ENCODE measurements at places on chromosomes 11 and 22.

- DNase-seq = no peak
Observed at GRCh38 chr11:117579161-117579560, 217.9 kb downstream of the DSCAML1 start.

DNA sequence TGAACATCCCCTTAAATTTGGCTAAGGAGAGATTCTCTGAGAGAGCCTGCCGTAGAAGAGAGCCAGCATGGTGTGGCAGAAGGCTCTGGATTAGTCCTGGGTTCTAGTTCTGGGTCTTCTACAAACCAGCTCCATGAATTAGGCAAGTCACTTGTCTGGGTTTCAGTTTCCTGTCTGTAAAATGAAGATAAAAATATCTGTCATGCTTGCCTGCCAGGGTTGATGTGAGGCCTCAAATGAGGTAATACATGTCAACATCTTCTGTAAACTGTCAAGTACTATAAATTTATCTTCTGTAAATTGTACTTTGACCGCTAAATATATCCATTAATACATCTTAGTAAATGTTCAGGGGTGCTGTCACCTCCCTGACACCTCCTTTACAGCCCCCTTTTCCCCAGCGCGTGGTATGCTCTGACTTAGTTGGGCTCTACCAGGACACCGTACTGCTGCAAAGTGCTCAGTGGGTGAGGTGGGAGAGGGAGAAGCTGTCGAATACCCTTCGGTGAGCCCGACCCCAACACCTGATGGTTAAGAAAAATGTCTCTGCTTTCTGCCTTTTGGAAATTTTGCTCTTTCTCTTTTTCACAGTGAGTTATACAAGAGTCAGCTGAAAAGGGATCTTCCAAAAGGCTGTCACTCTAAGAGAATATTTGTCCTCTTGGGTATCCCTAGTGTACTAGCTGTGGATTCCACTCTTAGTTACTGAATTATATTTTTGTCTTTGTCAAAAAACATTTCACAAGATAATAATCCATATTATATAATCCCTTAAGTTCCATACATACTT, 15.0 kb downstream of the RBX1 start:
- no peak for DNase-seq

DNA sequence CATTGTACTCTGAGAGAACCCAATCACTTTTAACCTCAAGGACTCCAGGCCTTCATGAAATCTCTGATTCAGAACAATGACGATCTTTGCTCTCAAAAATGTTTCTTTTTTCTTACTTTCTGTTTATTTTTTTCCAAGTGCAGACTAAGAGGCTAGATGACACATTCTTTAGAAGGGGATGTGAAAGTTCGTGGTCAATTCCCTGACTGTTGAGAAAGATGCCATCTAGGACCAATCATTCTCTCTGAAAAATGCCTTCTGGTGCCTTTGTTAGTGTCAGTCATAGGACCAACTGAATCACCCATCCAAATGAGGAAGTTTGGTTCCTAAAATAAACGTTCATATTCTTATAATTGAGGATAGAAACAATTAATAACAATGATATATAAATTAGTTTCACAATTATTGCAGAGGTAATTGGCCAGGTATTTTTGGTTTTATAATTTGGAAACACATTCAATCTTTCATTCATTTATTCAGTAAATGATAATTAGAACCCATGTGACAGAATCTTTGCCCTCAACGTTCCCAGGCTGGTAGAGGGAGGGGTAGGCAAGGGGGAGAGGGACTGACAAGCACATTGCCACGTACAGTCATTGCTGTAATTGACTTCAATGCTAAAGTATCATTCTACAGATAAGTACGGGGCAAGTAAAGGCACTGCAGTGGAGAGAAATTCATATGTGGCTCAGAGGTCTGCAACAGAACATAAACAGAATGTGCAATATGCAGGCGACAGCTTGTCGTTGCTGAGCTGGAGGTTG, 333.4 kb upstream of the MPPED2 start:
- no peak for DNase-seq

DNA sequence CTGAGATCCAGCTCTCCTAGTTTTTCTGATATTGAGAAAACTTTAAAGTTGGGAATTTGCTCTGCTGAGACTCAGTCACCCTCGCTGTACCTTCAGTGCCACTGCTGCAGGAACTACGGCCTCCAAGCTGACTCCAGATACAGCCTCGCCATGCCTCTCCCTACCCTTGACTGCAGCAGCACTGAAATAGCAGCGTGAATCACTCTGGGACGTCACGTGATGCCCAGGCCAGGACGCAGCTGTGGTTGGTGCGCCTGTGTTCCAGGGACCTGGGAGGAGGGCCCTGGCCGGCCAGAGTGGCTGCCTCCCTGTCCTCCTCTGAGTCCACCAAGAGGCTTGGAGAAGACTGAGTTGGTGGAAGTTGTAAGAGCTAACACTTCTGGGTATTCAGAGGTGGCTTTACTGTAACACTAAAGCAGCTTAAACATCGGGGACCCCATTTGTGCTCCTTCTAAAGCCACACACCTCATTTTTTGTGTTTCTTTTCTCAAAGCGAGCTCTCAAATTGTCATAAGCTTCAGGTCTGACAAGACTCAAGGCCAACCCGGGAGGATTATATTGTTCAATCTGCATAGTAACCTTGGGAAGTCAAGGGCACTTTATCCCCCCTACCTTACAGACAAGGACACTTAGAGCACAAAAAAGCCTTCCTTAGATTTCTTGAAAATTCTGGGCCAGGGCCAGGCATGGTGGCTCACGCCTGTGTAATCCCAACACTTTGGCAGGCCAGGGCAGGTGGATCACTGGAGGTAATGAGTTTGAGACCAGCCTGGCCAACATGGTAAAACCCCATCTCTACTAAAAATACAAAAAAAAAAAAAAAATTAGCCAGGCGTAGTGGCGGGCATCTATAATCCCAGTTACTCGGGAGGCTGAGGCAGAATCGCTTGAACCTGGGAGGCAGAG, 4.2 kb upstream of the STIP1 start:
- no peak for DNase-seq

- DNase-seq = no peak
Observed at GRCh38 chr22:46971099-46971763, 208.8 kb downstream of the TBC1D22A start.

- no peak for DNase-seq
Observed at GRCh38 chr11:34654483-34655334, 33.8 kb downstream of the EHF start.

- no peak for DNase-seq
Observed at GRCh38 chr22:32625985-32626384, 151.4 kb downstream of the FBXO7 start.

DNA sequence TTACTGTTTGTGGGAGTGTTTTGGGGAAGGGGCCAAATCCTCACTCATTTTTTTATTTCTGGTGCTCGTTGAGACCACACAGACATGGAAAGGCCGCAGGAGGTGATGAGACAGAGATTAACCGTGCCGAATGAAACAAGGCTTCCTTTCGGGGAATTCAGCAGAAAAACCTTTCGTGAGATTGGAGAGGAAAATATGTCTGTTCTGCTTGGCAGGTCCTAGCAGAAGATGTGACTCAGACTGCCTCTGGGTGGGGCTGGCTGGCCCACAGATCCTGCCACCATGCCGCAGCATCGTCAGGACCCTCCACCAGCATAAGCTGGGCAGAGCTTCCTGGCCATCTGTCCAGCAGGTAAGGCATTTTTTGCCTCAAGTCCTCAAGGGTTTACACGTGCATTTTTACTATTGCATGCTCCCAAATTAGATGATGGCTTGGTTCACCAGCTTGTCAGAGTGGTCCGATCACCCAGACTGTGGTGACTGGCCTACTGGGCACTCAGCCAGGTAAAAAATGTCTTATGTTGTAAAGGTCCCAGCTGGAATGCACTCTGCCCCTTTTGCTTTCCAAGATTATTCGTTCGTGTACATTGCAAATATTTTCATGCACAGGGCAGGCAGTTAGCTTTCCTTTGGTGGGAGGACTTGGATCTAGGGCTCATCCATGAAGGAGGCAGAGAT, 1.5 kb downstream of the DDB2 start:
- peak; percentile 32 for DNase-seq

GRCh38 chr11:62427630-62428233, 8.9 kb downstream of the SCGB1A1 start:
- no peak for DNase-seq

- DNase-seq = no peak
Observed at GRCh38 chr11:72406540-72407527, 27.5 kb downstream of the CLPB start.

DNA sequence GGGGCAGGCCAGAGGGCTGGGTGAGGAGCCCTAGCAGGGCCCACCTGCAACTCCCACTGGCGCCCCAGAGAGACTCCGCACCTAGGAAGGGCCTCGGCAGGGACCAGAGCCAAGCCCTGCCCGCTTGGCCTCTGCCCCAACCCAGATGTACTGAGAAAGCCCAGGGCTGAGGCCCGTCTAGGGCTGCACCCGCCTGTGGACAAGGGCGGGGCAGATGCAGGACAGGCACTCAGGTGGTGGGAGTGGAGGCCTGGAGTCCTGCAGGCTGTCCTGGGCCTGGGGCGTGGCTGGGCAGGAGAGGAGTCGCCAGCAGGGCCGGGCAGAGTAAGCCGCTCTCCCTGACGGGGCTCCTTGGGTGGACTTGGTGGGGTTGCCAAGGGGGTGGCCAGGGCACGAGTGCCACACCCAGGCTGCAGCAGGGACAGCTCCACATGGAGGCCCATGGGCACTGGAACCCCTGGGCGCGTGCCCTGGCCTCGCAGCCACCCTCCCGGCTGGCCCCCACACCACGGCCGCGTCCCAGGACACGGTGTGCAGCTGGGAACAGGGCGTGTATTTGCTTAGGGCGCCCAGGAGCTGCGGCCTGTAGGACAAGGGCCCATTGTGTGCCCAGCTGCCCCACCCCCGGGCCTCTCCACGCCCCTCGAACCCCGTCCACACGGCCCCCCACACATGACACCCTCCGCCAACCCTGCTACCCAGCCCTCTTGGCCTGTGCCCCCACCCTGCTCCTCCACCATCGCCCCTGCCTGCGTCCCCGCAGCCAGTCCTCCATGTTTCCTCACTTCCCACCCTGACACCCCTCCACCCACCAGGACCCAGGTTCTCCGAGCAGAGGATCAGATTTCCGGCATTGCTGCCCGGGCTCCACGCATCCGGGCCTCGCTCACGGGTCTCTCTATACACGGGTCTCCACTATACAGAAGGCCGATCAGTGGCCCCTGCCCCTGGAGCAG, 11.3 kb upstream of the PIM3 start:
- no peak for DNase-seq

DNA sequence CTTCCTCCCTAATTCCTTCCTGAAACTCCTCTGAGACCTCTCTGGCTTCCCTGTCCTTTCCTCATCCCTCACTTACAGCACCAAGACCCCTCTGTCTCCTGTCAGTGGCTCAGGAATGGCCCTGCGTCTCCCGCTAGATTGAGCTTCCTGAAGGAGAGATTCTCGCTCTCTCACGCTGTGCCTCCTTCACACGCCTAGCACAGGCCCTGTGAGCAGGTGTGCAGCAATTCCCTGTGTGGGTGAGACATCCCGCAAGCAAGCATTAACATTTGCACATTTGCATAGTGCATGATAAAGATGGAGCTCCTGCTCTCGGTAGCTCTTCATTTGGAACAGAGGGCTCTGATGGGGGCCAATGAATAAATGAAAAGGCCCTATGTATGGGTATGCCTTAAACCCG, 159.8 kb downstream of the ADAMTS15 start:
- DNase-seq = no peak

DNA sequence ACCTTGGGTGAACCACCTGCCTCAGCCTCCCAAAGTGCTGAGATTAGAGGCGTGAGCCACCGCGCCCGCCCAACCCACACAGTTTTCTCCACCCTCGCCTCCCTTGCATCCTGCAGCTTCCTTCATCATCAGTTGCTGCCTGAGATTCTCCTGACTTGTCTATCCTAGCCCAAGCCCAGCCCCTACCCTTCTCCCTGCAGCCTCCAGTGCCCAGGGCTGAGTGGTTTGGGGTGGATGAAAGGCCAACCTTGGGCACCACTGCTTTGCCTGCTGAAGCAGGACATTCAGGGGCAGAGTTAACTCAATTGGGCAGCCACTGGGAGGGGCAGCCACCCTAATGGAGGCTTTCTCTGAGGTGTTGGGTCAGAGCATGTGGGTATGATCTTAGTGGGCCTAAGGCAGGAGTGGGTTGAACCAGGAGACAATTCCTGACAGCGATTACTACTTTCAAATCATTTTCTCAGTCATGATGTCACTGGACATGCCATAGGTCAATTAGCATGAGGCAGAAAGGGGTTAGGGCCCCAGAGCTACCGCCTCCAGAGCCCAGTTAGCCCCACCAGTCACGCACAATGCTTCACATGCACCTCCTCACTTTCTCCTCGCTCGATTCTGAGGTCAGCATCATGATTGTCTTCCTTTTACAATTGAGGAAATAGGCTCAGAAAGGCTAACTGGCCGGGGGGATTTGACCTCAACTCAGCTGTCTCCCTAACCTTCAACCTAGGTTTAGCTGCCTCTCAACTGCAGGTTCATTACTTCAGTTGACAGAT, 1.0 kb upstream of the FKBP2 start:
- no peak for DNase-seq

- no peak for DNase-seq
Observed at GRCh38 chr11:13972043-13972910, 9.8 kb downstream of the SPON1 start.

GRCh38 chr11:124915541-124916369, 3.3 kb upstream of the HEPN1 start:
- DNase-seq = no peak

DNA sequence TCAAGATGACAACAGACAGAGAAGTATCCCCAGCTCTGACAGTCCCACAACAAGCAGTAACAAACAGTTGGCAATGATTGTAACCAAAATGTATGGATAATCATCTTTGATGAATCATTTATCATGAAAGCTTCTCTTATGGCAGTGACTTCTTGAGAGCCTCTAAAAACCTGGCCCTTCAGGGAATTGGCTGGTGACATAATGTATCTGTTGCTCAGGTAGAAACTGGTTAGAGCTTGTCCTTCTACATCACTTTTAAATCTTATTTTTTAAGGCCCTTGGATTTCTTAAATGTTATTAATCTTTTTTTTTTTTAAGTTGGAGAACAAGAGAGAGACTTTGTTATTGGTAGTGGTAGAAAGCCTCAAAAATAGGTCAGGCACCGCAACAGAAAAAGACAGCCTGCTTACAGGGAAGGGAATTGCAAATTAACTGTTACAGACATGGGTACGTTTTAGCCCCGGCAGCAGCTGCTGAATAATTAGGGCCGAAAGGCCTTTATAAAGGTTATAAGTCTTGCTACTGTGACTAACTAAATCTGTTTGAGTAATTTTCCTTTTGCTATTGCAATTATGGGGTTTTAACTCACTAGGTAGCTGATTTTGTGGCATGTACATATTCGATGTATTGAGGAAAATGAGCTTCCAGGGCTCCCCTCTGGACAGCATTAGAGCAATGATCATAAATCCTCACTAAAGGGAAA, 207.7 kb upstream of the LRRC4C start:
- no peak for DNase-seq

GRCh38 chr11:20226933-20227332, 66.7 kb upstream of the DBX1 start:
- no peak for DNase-seq

GRCh38 chr11:71204748-71205664, 47.4 kb downstream of the SHANK2 start:
- DNase-seq = no peak

- no peak for DNase-seq
Observed at GRCh38 chr22:20096574-20097420, 16.8 kb downstream of the DGCR8 start.

DNA sequence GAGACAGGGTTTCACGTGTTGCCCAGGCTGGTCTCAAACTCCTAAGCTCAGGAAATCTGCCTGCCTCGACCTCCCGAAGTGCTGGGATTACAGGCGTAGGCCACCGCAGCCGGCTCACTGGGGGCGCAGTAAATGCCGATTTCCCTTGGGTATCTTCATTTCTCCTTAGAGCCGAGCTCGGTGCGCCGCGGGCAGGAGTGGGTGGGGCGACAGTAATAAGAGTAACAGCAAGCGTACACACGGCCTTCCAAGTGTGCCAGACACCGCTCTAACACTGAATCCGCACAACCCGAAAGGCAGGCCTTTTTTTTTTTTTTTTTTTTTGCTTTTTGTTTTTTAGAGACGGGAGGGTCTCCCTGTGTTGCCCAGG, 500 bp upstream of the ADSL start:
- DNase-seq = peak; percentile 38

Data from stimulated activated CD4-positive, alpha-beta T cell treated with anti-CD3 and anti-CD28 coated beads, Interleukin-1b, Interleukin-23, amount 100 ng/mL, for 1 hour (primary cell).